Spinal cord (tissue), 10 donors: ENCODE measurements at places on chromosomes 7 and 10. TPM values are rescaled to one million over a fixed set of nuclear protein-coding genes. Genes with fewer than 3 reads are reported as not detected.

The FAM237B gene
- not detected for total RNA-seq

The DGKB gene
- 31.4 TPM for total RNA-seq

The NPY gene
- 13.0 TPM for total RNA-seq

The FAM20C gene
- 17.1 TPM for total RNA-seq

The SAP25 gene
- not detected for total RNA-seq

The HMX2 gene
- total RNA-seq = not detected

The FGFR2 gene
- total RNA-seq = 80.7 TPM

The CUBN gene
- total RNA-seq = 7.2 TPM

The PAX4 gene
- total RNA-seq = not detected

The GRM3 gene
- 22.1 TPM for total RNA-seq

The EBLN1 gene
- total RNA-seq = not detected

The SLC13A4 gene
- total RNA-seq = 50.2 TPM

The AGR3 gene
- 1.5 TPM for total RNA-seq

The TRIM4 gene
- 16.7 TPM for total RNA-seq

The LRRTM3 gene
- total RNA-seq = 28.6 TPM

The STEAP1B gene
- total RNA-seq = 2.2 TPM

The PTPRN2 gene
- total RNA-seq = 18.1 TPM

The RBP3 gene
- not detected for total RNA-seq

The VTI1A gene
- 42.8 TPM for total RNA-seq

The PRLHR gene
- 0.69 TPM for total RNA-seq

The EZH2 gene
- total RNA-seq = 17.4 TPM

The UCMA gene
- 0.94 TPM for total RNA-seq

The ABLIM1 gene
- 91.0 TPM for total RNA-seq

The FUOM gene
- total RNA-seq = 22.6 TPM

The HSPA12A gene
- total RNA-seq = 106 TPM

The PTN gene
- total RNA-seq = 566 TPM

The HABP2 gene
- 0.50 TPM for total RNA-seq

The SEMA3E gene
- 11.8 TPM for total RNA-seq

The OSBPL3 gene
- total RNA-seq = 13.7 TPM

The FRMD4A gene
- total RNA-seq = 75.4 TPM

The KCP gene
- total RNA-seq = 1.5 TPM
